NCI-H510A (cell line): ENCODE measurements at places on chromosomes 1 and 21.

DNA sequence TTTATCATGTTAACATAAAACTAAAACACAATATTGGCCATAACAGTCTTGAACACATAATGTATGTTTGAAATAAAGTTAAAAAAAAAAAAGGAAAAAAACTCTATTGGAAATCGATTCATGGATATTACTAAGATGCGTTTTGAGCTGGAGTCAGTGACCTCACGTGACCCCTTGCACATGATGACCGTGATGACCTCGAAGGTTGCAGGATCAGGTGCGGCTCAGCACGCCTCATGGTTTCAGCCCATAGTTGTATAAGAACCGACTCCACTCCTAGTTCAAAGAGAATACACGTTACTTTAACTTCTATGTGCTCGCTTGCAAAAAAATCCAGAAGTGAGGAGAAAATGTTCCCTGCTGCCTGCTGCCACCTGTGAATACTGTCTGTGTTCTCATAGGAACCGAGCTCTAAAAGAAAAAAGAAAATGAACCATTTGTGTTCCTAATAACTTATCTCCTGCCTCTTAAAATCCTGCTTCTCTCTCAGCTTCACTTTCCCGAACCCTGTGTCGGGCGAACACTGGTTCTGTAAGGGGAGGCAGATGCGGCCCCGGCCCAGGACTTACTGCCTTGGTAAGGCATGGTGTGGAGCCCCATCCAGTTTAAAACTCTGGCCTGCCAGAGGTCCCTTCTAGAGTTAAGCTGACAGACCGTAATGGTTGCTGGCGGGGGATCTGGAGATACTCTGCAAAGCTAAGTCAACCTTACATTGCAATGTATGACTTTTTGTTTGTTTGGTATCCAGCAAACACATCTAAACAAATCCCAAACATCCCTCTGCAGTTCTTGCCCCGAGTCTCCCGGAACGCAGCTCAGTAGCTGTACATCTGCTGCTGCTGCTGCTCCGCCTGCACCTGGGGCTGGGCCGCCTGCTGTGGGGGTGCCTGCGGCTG, 33.8 kb upstream of the RIPK4 start:
- DNase-seq: no peak

- peak; percentile 42 for DNase-seq
Observed at GRCh38 chr1:153790313-153790965, 15.2 kb downstream of the SLC27A3 start.

- DNase-seq: no peak
Observed at GRCh38 chr1:47993416-47993740, 3.8 kb downstream of the TRABD2B start.

- DNase-seq: no peak
Observed at GRCh38 chr1:215022741-215023141, 59.8 kb upstream of the KCNK2 start.

DNA sequence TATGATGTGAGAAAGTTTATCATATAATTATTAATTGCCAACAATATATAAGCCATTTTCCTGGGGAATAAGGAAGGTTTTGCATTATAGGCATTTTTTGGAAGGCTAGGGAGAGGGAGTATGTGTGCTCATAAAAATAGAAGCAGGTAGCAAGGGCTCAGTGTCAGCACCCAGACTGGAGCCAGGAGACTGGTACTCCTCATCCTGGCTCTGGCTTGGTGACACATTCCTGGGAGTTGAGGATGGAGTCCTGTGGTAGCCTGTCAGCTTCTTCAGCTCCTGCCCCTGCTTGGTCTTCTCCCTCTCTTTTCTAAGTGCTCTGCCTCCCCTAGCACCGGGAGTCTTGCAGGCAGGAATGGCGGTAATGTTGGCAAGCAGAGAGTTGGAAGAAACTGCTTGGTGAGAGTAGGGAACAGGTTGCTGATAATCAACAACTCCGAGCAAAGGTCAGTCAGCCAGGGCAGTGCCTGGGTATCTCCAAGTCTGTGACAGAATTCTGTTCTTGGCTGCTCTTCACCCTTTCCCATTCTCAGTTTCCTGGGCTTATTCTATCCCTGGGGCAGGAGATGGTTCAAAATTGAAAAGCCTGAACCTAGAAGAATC, 23.0 kb downstream of the GIPC2 start:
- DNase-seq: no peak

DNA sequence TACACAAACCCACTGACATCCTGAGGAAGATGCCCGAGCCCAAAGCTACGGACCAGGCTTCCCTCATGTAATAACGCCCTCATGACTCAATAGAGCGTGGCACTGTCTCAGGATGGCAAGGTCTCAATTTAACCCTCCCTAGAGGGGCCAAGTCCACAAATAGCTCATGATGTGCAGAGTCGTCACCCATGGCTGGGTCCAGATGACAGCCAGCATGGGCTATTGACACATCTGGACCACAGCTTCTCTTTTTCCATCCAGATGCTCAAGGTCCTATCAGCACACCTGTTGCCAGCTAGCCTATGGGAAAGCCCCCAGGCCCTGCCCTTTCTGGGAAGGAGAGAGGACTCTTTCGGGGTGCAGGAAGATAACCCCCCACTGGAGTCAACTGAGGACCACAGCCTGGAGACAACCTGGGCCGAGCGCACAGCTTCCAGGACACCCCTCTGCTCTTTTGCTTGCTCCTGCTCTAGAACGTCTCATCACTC, 2.8 kb downstream of the LAPTM5 start:
- DNase-seq: no peak
